Ecto neural progenitor cell (in vitro differentiated cells): ENCODE measurements at places on chromosomes 7 and 10.

DNA sequence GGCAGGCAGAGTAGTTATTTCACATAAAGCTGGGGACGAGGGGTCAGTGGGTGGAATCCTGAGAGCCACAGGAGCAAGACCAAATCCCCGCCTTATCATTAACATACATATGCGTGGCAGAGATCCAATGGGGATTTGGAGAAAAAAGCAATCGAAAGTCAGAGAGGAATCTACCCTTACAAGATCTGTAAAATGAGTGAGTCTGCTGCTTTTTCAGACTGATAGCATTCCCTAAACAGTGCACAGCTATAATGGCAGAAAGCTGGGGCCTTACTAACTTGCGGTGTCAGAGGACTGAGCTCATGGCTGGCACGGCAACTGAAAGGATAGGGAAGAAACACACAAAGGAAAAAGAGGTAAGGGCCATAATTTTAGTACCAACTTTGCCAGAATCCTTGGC lies 25.0 kb downstream of the GPR22 start:
- no peak for DNase-seq

GRCh38 chr7:20778063-20778721 lies 8.5 kb downstream of the SP8 start:
- peak; percentile 92 for DNase-seq

- DNase-seq: no peak
These were observed 75.6 kb downstream of the MYOF start for GRCh38 chr10:93406364-93407145.

- DNase-seq: no peak
These were observed 148.0 kb upstream of the ANK3 start for GRCh38 chr10:60537697-60538096.

DNA sequence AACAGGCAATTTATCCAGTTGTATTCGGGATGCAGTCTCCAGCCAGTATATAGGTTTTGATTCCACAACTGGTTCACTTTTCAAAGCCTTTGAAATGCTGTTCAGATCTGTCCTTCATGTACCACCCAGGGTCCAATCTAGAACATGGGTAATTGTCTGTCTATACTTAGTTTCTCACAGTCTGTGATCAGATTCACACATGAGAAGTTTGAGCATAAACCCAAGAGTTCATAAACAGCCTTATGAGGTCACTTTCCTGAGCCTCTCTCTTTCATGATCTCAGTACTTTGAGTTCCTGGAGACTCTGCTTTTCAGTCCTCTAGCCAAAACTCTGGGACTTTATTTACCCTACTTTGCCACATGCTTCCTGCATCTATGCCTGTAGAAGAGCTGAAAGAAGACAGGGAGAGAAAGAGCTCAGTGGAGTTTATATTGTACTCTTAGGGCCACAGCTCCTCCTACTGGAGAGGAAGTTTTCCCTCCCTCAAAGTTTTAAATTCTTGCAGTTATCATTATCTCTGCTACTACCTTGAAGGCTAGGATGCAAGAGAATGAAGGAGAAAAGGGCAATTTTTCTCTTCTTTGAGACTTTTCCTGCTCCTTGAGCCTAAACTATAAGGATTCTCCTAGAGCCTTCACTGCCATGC lies 172.0 kb downstream of the ZEB1 start:
- DNase-seq: peak; percentile 39

GRCh38 chr7:29454899-29455451 lies 108.7 kb upstream of the PRR15 start:
- DNase-seq: no peak

DNA sequence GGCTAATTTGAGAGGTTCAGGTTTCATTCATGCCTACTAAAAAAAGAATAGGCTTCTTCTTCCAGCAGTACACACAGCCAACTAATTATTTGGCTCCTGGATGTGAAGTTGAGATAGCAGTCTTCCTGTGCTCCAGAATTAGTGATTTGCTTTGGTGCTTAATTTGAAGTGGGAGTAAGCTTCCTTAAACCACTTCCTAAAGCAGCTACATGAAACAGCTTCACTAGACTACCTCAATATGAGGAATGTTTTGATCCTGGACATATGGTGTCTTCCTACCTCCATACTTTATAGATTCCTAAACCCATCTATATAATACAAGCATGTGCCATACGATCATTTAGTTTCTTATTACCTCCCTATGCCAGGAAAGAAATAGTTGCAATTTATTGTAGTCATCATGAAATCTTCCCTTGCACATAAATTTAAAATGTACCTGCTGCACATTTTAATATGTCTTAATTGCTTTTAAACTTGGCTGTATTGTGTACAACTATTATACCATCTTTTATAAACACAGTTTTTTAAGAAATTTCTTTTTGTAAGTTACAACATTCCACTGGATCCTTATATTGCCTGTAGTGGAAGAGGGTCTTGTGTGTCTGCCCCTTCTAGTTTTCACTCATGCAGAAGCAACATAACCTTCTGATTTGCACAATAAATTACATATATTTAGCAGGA lies 8.6 kb downstream of the VIM start:
- DNase-seq: no peak

GRCh38 chr10:79409038-79409725 lies 36.2 kb downstream of the ZCCHC24 start:
- DNase-seq: no peak

- DNase-seq: no peak
These were observed 140.6 kb downstream of the NRP1 start for GRCh38 chr10:33193701-33194521.

GRCh38 chr7:131103997-131104396 lies 223.7 kb upstream of the MKLN1 start:
- DNase-seq: no peak

- DNase-seq: no peak
These were observed 12.4 kb upstream of the SRRM3 start for GRCh38 chr7:76189276-76189675.

DNA sequence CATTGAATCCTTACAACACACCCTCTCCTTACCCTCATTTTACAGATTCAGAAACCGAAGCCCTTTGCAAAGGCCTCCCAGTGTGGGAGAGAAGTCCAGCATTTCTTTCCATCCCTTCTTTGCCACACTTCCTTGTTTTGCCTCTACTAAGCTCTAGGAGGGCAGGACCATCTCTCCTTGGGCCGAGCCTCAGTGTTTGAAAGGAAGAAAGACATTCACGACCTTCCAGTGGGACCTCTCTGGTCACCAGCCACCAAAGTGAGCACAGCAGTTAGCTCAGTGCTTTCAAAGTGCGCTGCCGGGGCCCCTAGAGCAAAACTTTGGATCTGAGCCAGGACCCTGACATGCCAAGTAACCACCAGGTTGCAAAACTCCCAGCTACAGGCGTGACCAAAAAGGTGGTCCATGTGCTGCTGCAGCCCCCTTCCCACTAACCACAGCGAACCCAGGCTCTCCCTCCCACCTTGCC lies 12.4 kb downstream of the CTBP2 start:
- no peak for DNase-seq

- no peak for DNase-seq
These were observed 85.4 kb downstream of the CCNY start for GRCh38 chr10:35421553-35422178.

DNA sequence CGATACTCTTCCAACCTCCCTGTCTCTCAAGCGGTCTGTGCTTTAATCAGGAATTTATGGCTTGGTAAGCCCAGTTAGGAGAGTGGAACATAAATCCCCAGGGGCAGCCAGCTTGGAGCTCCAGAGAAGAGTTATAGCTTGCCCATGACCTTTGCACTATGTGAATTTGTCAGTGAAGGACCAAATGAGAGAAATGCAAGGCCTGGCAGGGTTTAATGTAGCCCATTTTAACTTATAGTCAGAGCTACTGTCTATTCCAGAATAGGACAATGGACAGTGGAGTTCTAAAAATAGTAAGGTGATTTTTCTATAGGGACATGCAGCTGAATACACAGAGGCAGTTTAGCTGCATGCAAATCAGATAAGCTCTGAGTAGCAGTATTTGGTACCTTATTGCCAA lies 142.6 kb upstream of the CAV2 start:
- DNase-seq: no peak

DNA sequence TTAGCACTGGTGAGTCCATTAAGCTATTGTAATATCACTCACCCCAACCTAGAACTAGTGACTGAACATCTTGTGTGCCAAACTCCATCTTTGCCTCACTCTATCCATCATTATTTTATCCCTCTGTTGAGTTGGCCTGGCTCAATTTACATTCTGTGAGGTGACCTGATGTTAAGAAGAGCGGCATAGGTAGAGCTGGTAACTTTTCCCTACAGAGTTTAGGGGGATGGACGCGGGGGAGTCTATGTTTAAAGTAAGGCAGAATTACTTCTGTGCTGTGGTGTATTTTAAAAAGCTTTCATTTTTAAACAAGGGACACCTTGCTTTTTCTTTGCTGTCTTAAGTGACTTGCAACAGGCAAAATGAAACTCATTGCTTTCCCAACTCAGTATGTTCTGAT lies 186.3 kb downstream of the CREB5 start:
- DNase-seq: no peak

- no peak for DNase-seq
These were observed 7.1 kb downstream of the NUDT1 start for GRCh38 chr7:2248984-2249694.

GRCh38 chr10:1531883-1532597 lies 205.3 kb downstream of the ADARB2 start:
- no peak for DNase-seq

DNA sequence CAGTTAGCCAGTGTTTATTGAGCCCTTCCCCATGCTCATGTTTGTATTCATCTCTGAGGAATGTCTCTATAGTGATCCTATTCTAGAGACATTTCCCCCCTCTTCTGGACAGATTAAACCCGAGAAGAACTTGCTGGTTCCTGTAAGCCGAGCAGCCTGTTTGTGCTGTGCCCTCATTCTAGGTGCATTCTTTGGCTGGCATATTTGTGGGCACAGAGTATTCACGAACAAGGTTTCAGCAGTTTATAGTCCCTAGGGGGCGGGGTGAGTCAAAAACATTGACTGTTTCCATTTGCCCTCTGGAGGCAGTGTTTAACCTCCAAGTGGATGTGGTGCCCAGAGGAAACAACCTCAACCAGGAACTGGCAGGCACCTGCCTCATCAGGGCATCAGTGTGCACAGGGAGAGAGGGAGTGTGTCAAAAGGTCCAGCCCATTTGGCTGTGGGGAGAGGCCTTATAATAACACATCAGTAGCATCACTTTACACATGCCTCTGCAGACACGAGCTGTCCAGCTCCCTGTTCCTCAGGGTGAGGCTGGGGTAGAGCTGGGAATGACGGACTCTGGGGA lies 273.3 kb upstream of the LRGUK start:
- peak; percentile 53 for DNase-seq

GRCh38 chr10:60524541-60524940 lies 134.9 kb upstream of the ANK3 start:
- DNase-seq: no peak

DNA sequence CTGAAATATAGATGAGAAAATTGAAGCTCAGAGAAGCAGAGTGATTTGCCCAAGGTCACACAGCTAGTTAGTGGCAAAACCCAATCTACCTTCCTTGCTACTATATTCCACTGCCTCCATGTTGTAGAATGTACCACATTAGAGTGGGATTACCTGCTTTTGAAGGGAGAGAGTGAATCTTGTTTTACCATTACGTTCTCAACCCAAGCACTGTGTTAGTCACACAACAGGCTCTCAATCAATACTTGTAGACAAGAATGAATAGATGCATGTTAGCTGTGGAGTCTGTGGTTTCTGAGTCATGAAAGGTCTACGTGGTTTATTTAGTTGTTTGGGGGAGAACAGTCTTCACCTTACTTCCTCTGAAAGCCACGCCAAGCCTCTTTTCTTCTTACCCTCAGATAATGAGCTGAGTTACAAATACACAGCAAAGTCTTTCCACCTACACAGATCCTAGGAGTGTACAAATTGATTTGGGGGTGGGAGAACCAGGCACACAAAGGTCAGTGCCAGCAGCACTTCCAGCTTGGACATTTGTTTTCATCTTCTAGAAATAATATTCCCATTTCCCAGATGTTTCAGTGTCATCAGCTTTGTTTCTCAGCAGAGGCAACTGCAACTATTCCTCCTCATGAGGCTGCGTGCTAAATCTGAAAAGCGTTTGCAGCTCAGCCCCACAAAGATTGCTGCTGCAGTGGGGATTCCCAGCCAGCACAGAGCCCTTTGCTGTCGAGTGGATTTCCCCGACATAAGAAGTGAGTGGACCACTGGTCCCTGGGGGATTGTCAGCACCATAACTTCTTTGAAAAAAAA lies 71.5 kb upstream of the ADO start:
- no peak for DNase-seq

- no peak for DNase-seq
These were observed 119.1 kb upstream of the HABP2 start for GRCh38 chr10:113433711-113434110.

DNA sequence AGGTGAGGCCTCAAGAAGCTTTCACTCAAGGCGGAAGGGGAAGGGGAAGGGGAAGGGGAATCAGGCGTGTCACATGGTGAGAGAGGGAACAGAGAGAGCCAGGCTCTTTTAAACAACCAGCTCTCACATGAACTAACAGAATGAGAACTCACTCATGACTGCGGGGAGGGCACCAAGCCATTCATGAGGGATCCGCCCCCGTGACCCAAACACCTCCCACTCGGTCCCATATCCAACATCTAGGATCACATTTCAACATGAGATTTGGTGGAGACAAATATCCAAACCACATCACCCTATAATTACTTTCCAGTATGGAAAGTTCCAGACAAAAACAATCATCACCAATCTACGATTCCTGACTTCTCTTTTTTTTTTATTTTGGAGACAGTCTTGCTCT lies 22.9 kb downstream of the HIP1 start:
- no peak for DNase-seq

DNA sequence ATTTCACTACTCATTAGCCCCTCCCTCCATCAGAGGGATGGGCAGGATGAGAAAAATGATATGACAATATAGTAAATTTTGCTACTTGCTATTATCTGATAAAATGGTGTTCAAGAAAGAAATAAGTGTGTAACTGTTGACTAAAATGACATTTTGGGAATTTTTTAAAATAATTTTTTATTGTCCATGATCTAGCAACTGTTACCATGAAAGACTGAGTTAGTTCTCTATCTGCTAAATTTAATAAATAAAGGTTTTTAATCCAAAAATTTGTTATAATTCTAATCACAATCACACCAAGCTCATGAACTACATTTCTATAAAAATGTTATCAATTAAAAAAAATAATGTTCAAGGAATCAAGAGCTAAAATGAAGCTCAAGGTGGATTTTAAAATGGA lies 28.7 kb upstream of the EPC1 start:
- DNase-seq: no peak

- no peak for DNase-seq
These were observed 63.6 kb upstream of the BMPER start for GRCh38 chr7:33841705-33842129.

DNA sequence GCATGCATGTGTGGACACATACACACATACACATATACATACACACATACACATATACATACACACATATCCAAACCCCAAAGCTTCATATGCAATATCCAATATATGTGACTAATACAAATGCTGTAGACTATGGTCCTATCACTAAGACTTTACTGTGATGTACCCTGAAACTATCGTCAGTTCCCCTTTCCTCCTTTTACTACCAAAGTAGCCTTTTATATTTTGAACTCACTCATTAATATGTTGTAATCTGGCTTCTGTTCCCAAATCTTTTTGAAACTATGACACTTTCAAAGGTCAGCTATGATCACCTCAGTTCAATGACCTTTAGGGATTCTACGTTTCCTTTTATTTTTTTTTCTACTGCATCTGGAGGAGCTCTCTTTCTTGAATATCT lies 64.8 kb upstream of the TFEC start:
- no peak for DNase-seq

- no peak for DNase-seq
These were observed 850.3 kb upstream of the SORCS1 start for GRCh38 chr10:108014902-108015177.
